ENCODE measurements at places on chromosomes 3 and 15.

DNA sequence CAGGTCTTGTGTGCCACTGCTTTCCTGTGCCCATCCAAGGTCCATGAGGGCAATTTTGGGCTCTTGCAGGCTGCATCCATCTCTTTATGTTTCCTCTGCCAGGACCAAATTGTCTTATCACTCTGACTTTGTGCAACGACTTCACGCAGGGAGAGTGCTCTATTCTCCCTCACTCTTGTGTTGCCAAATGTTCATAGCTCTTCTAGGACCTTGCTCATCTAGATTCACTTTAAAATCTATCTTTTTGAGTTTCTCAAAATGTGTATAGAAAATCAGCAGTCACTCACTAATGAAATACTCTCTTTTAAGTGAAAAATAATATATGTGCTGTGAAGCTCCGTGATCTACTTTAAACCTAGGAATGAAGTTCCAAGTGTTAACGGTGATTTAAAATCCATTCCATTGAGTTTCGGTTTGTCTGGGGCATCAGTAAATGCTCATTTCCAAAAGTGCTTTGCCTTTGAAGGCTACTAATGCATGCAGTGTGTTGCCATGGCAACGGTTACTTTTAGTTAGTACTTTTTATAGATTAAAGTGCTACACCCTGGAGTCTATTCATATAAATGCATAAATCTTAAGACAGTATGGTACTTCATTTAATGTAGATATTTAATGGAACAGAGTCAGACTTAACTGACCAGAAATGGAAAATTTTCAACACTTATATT, 46.6 kb upstream of the GOLGA8J start:
- DNase-seq: no peak

GRCh38 chr3:184336547-184337398, 627 bp upstream of the FAM131A start:
- peak; percentile 53 for DNase-seq

DNA sequence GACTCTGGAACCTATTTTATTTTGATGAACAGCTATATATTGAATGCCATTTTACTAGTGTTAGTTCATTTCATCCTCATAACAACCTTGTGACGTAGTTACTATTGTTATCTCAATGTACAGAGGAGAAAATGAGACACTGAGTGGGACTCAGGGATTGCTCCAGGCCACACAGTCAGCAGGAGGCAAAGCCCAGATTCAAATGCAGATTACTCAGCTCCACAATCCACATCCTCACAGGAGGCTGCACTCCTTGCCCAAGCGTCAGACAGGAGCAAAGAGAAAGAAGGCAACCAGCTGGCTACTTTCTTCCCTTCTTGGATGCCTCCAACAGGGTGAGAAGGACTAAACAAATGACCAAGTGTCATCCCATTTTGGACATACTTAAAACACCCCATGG, 92.0 kb upstream of the CCDC54 start:
- DNase-seq: peak; percentile 33

DNA sequence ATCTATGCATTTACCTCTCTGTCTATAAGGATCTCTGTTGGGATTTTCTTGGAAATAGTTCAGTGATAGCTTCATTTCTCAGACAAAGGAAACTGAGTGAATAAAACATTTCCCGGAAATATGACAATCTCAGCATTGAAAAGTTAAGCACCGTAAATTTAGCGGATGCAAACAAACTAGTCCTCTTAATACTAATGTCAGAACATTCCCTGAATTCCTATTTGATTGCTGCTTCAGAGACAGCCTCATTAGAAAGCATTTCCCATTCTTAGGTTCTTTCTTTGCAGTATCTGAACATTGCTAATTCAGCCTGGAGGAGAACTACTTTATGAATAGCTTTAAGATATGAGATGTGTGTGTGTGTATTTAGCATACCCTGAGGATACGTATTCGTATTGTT, 101.3 kb downstream of the NR2F2 start:
- DNase-seq: no peak

GRCh38 chr3:178508443-178508825, 27.8 kb upstream of the KCNMB2 start:
- no peak for DNase-seq

- no peak for DNase-seq
These were observed 230.2 kb upstream of the ARRDC4 start for GRCh38 chr15:97730315-97730714.

- DNase-seq: no peak
These were observed 1.7 kb downstream of the KLHL25 start for GRCh38 chr15:85792912-85793590.

DNA sequence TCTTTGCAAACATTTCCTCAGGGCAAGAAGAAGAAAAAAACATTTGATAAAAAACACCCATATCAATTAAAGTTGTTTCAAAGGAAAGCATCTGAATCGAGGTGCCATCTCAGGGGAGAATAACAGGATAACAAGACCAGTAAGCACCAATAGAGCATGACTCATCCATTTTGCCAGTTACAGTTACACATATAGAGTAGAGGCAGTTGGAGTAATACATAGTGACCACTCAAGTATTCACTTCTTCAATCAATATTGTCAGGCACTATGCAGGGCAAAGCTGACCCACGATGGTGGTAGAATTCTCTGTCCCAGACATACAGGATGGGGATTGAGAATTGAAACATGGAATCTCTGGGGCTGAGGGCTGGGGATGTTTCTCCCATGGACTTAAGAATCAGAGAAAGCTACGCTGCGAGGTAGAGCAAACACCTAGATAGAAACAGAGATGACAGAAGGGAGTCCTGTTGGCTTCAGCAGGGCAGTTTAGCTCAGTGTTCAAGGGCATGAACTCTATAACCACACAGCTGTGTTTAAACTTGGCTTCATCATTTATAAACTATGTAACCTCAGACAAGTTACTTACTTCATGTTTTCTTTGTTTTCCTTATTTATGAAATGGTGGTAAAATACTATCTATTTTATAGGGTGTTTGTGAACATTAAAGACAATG, 186.4 kb upstream of the NANOGP8 start:
- peak; percentile 35 for DNase-seq

- peak; percentile 64 for DNase-seq
These were observed 129.8 kb downstream of the PPM1L start for GRCh38 chr3:160885791-160886286.

DNA sequence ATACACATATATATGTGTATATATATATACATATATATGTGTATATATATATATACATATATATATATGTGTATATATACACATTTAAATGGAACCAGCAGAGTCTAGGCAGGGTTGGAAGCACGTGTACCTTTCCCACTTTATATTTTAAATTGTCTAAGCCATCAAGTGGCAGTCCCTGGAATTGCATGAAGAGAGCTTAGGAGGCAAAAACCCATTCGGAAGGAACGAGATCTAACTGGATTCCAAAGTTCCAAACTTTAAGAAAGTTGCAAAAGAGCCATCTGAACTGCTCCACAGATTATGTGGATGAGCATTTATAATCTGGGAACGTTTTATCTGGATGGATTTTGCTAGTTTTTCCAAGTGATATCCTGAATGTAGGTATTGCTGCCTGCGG, 186.5 kb downstream of the FOXP1 start:
- peak; percentile 43 for DNase-seq

GRCh38 chr3:45353070-45353469, 35.3 kb upstream of the LARS2 start:
- DNase-seq: no peak

DNA sequence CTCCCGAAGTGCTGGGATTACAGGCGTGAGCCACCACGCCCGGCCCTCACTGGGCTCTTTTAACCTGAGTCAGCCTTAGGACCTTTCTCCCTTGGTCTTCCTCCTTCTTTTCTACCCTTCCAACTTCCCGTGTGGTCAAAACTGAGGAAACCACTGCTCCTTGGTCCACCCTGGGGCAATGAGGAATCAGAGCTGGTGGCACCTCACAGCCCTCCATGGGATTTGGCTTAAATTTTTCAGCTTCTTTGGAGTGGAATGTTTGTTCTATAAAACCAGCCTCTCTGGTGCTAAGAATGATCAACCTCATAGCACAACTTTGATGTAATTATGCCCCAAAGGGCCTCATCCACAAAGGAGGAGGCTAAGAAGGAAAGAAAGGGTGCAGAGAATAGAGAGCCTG, 76.6 kb upstream of the CFAP20DC start:
- peak; percentile 65 for DNase-seq

DNA sequence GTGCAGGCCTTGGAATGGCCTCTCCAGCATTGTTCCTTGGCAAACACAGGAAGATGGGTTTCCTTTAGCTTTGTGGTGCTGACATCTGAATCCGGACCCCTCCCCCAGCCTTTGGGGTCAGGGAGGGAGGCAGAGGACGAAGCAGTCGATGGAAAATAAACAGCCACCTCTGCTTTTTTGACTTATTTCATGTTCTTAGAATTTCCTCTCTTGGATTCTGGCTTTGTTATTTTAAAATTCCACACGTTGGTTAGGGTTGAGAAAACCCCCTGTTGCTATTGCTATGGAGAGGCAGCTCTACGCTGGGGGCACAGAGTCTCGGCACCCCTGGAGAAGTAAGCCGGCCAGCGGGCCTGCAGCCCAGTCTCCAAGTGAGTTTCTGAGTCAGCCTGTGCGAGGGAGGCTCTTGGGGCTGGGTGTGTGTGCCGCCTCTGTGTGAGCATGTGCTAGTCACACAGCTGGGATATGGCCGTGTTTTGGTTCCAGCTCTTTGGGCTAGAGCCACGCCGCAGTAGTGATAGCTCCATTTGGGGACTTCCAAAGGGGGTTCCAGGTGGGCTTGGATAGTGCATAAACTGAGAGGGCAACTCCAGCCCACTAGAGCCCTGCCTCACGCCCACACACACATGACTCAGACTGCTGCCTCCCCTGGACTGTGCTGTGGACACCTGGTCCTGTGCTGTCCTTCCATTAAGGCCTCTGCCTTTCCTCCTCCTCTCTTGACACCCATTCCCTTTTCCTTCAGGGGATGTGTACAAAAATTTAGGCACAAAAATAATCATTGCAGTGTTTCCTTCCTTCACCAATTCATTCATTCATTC, 58.8 kb downstream of the AMOTL2 start:
- DNase-seq: peak; percentile 97

DNA sequence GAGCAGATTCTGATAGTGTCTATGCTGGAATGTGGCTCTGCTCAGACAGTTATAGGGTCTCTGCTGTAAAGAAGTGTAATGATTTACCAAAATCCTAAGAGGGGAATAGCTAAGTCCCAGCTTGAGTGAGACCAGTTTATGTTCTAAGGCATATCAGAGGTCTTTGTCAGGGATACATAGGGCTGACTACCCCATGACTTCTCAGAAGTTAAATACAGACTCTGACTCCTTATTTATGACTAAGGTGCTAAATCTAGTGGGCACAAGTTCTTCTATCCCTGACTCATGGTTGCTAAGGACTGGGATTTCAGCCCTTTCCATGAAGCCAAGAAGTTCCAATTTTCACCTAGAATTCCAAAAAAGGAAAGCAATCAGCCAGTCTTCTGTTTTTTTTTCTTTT, 192.6 kb upstream of the POU1F1 start:
- DNase-seq: peak; percentile 23

- DNase-seq: no peak
These were observed 187.6 kb downstream of the EBLN2 start for GRCh38 chr3:73249047-73249446.

- DNase-seq: no peak
These were observed 106.0 kb upstream of the LRIG1 start for GRCh38 chr3:66606868-66607267.

DNA sequence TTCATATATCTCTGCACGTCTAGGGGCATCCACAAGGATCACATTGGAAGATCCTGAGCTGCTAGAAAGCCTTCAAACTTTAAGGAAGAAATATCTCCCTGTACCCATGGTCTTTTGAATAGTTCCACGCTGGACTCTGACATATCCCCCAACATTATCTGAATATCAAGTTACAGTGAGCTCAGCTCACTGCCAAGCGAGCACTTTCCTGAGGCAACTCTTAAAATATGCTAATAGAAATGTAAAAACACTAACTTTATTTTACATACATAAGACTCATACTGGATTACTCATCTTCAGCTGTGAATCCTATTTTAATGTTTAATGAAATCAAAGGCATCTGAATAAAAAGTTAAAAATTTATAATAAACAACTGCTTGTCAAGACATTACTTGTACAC, 420.2 kb upstream of the CCDC54 start:
- peak; percentile 75 for DNase-seq

- no peak for DNase-seq
These were observed 68.1 kb downstream of the ATP10A start for GRCh38 chr15:25795061-25795460.

DNA sequence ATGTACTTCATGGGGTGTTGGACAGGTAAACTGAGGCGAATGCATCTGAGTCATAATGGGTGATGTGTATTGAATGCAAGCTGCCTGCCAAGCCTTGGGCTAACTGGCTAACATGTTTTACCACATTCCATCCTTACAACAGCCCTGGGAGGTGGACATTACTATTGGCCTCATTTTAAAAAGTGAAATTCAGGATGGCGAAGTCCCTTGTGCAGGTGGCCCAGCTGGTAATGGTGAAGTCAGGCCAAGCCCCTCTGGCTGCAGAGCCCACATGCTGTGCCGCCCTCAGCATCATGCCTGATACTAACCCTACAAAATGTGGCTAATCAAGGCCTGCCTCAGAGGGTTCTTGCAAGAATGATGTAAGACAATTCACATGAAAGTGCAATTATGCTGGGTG, 60.0 kb upstream of the CHD2 start:
- DNase-seq: no peak

- DNase-seq: no peak
These were observed 31.6 kb upstream of the ATP1B3 start for GRCh38 chr3:141844812-141845211.

- no peak for DNase-seq
These were observed 985.9 kb downstream of the DIPK2A start for GRCh38 chr3:144957398-144958101.

DNA sequence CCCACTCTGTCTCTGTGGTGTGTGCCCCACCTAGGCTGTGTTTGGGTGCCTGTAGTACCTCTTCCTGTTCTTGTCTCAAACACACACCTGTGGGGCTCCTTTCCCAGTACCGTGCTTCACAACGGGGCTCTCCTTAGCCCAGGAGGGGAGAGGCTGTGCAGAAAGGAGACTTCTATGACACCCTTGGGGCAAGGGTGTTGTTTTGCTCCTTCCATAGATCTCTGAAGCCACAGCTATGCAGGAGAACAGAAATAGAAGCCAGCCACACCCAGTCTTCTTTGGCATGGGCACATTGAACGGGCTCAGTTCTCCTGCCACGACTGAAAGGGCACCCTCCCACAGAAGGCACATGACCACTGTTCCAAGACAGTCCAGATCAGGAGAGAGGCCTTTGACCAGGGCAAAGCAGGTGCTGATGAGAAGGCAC, 74.3 kb downstream of the LIPC start:
- DNase-seq: peak; percentile 14
